ENCODE measurements at places on chromosomes 2 and 18.

- DNase-seq, result no peak
Observed at GRCh38 chr2:218423584-218423983, 4.7 kb downstream of the VIL1 start.

- DNase-seq, result no peak
Observed at GRCh38 chr2:10264506-10265328, 38.0 kb upstream of the HPCAL1 start.

DNA sequence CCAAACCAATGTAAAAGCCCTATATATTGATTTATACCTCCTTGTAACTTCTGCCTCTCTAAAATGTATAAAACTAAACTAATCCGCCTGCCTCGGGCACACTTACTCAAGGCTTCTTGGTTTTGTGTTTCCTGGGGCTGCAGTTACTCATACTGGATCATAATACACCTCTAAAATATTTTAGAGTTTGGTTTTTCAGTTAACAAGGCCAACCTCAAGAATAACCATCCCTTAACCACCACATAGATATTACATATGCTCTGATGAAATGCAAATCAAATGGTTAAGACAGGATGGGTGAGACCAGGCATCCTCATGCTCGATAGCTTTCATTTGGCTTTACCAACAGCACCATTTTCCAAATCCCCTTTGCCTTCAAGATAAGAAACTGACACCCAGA lies 46.4 kb downstream of the UXS1 start:
- no peak for DNase-seq

- DNase-seq, result no peak
Observed at GRCh38 chr2:5067816-5068215, 624.4 kb upstream of the SOX11 start.

- no peak for DNase-seq
Observed at GRCh38 chr2:239268549-239268948, 132.3 kb downstream of the HDAC4 start.

DNA sequence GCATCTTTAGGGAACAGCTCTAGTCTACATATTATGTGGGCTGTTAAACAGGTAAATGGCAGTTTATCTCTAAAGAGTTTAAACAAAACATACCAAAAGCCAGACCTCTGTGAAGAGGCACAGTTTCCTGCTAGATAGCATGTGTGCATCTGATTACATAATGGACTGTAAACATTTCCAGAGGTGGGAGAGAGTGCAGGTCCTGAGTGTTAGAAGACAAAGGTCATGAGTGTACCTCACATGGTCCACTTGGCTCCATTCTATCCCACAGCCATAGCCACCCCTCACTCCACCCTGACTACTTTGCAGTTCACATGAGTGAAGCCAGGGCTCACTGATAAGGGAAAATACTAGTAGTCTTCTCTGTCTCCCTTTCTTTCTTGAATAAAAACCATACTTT lies 233.4 kb downstream of the MTX2 start:
- no peak for DNase-seq

DNA sequence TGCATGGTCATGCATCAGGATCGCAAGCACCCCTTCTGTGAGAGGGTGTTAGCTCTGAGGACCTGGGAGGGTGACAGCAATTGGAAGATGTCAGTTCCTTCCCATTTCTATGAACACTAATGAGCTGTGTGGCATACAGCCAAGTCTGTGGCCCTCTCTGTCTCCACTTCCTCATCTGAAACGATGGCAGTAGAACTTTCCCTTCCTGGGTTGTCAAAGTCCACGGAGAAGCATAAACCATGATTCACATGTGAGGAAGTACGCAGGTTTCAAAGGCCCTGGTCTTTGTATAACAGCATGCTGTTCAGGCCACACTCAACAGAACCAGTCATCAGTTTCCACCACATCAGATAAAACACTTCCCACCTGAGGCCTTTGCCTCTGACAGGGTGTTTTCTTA lies 167.4 kb upstream of the RAB6C start:
- no peak for DNase-seq

GRCh38 chr18:28120828-28121515 lies 56.0 kb downstream of the CDH2 start:
- DNase-seq, result no peak

- DNase-seq, result no peak
Observed at GRCh38 chr2:53640466-53640865, 127.1 kb upstream of the CHAC2 start.

DNA sequence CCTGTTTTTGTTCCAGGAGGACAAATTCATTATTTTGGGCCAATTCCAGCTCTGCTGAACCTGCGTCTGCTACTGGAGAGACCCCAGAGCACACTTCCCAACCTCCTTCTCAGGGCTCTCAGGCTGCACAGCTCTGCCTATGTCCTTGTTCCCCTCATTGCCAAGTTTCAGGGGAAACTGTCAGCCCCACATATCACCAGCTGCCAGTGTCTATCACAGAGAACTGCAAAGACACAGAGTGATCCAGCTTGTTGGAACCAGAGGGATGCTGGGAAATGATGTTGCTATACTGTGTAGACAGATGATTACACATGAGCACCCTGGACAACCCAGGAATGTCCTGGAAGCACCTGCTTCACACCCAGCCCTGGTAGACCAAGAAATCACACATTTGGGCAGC lies 67.4 kb upstream of the TMEM247 start:
- no peak for DNase-seq

DNA sequence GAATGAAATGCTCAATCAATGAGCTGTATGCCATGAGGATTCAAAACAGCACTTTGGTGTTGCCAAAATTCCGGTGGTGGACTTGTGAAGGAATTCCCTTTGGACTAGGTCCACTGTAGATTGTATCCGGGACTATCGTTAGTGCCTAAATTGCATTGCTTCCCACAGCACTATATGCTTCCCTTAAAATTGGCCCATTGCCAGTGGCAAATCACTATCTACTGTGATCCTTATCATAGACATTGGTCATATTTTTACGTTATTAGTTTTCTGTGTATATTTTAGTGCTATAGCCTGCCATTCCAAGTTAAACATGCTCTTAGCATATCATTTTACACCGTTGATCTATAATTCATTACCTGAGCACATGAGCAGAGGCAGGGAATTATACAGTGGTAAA lies 1.7 kb downstream of the PJVK start:
- no peak for DNase-seq

GRCh38 chr2:208183526-208183925 lies 6.3 kb downstream of the C2orf80 start:
- no peak for DNase-seq

- DNase-seq, result no peak
Observed at GRCh38 chr2:10053351-10053750, 10.0 kb downstream of the KLF11 start.

DNA sequence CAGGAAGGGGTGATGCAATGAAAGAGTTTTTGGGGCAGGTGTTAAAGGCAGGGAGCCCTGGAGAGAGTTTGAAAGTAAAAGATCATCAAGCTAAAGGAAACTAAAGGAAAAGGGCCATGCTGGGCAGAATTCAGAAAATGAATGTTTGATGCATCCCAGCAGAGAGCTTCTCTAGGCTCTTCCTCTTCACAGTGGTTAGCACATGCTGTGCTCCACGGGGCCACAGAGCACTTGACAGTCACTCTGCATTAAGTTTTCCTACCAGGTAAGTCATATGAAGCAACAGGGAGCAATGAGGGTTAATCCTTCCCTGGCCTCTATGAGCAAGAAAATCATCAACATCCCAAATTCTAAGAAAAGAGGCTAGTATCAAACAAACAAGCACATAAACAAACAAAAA lies 895.2 kb downstream of the TRIB2 start:
- DNase-seq, result no peak

DNA sequence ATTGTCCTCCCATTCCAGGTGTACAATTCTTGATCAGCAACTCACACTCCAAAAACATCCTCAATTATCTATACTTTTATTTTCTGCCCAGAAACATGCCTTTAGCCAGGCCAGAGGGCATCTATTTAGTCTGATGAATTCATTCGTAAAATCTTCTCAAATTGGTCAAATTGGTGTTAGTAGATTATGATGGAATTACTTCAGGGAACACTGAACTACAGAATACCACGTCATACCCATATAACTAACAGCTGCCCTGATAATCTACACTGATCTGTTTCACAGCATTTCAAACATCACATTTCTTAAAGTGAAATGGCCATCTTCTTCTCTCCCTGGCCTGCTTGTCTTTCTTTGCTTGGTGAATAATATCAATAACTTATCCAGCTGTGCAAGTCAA lies 841.4 kb downstream of the CPS1 start:
- DNase-seq, result no peak

GRCh38 chr2:224127871-224128501 lies 88.9 kb upstream of the SERPINE2 start:
- peak; percentile 8 for DNase-seq

GRCh38 chr2:8263901-8264300 lies 418.0 kb upstream of the ID2 start:
- no peak for DNase-seq

DNA sequence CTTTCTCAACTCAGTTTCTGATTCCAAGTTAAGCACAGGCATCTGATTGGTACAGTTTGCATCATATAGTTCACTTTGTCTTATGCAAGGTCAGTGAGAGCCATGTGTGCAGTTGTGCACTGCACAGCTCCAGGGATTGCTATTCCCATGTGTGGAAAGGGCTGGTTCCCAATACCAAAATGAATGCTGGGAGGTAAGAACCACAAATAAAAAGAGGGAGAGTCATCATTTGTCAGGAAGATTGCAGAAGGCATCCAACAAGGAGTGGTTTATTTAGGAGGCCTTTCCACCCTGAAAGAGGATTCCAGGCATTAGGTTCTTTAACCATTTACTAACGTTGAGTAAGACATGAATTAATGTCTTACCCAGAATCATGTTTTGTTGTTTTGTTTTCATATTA lies 141.2 kb upstream of the ST6GAL2 start:
- no peak for DNase-seq

DNA sequence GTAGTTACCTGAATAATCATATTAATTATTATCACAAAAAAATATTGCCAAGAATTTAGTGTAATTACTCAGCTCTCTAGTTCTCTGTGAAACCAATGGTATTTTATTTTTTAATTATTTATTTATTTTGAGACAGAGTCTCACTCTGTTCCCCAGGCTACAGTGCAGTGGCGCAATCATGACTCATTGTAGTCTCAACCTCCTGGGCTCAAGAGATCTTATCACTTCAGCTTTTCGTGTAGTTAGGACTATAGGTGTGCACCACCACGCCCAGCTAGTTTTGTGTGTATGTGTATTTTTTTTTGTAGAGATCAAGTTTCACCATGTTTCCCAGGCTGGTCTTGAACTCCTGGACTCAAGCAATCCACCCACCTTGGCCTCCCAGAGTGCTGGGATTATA lies 440.4 kb upstream of the CDH20 start:
- no peak for DNase-seq

DNA sequence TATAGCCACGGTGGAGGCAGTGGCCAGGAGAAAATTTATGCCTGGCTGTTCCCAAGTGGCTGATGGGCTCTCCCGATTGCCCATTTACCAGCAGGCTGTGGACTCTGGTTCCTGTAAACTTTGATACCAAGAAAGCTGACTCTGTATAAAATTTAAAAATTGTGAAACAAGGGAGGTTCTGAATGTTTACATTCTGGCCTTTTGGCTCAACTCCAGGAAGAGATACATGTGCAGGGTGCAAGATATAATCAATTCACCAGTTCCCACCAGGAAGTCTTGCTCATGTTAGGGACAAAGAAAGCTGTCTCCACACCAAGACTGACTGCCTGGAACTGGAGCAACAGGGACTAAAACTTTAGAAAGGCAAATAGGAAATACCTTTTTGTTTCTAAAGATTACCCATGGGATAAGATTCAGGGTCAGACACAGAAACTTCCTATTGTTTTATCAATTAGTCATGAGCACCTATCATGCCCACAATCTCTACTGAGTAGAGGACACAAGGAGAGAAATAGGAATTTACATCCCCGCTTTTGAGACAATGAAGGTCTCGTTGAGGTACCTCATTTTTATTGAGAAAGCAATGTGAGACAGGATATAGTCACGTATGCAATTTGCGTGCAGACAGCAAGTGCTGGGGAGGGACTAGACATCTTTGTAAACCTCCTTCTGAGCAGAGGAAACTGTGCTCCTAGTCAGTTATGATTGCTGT lies 123.5 kb downstream of the LIPG start:
- no peak for DNase-seq
